Type B pancreatic cell (in vitro differentiated cells): ENCODE measurements at places on chromosomes 6 and 20. TPM values are rescaled to one million over a fixed set of nuclear protein-coding genes. Genes with fewer than 3 reads are reported as not detected.

GTSF1L gene
- total RNA-seq, result not detected in 2 replicates

MAPK13 gene
- 29.4 and 67.6 TPM in 2 replicates for total RNA-seq

PTGIS gene
- total RNA-seq, result 4.6 and 33.3 TPM in 2 replicates

ATP6V1G2 gene
- 1.6 and 5.9 TPM in 2 replicates for total RNA-seq

PTPRK gene
- 62.8 and 63.4 TPM in 2 replicates for total RNA-seq

IYD gene
- total RNA-seq, result 0.24 and 0.69 TPM in 2 replicates

GPSM3 gene
- total RNA-seq, result 0.48 and 3.3 TPM in 2 replicates

LY6G6F gene
- total RNA-seq, result not detected in 2 replicates

MOXD1 gene
- total RNA-seq, result 3.7 and 22.0 TPM in 2 replicates

HTR1E gene
- 0.39 and 0.52 TPM in 2 replicates for total RNA-seq

OOEP gene
- total RNA-seq, result not detected in 2 replicates

LY86 gene
- total RNA-seq, result not detected in 2 replicates

GRCh38 chr20:44502968-44503367 lies 18.9 kb downstream of the SERINC3 start:
- DNase-seq, result no peak

DNA sequence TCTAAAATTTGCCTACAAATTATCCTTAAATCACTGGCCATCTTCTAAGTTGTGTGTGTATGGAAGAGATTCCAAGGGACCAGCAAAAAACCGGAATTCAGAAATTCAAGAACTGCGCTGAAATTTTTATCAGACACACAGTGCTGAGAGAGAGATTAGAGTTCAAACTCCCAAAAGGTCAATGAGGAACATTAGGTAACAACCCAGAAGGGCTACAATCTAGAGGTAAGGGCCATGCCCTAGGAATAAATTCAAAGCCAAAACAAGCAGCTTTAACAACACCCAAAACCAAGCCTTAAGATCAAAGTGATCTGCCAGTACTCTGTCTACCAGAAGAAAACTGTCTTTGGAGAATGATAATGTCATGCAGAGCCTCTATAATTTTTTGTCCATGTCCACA lies 17.8 kb downstream of the SRSF12 start:
- no peak for DNase-seq

GRCh38 chr20:10470276-10470675 lies 35.2 kb downstream of the SLX4IP start:
- no peak for DNase-seq

- no peak for DNase-seq
Observed at GRCh38 chr6:94813806-94814205, 763.5 kb upstream of the MANEA start.

- DNase-seq, result no peak
Observed at GRCh38 chr20:40895182-40895581, 133.4 kb upstream of the TOP1 start.

DNA sequence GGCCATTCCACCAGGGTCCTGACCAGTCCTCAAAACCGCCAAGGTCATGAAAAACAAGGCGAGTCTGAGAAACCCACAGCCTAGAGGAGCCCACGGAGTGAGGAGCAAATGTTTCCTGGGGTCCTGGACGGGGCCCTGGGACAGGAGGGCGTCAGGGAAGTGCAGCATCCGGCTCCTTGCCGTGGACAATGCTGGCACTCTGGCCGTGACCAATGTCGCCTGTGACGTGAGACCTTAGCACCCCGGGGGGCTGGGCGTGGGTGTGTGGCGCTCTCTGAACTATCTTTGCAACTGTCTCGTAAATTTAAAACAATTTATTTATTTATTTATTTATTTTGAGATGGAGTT lies 34.1 kb upstream of the SLCO4A1 start:
- no peak for DNase-seq

DNA sequence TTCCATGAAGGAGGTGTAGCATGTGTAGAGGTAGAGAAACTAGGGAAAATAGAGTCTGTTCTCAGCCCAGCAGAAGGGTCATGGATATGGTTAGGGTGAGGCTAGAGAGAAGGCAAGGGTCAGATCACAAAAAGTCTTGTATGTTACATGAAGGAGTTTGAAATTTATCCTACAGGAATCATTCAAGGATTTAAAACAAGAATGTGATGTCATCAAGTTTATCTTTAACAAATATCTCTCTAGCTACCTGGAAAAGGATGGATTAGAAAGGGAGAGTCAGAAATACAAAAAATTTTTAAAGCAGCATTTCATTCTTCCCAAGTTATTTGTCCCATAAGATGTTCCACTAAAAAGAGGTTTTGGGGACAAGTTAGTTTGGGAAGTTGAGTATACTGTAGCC lies 4.4 kb upstream of the CHD6 start:
- no peak for DNase-seq

DNA sequence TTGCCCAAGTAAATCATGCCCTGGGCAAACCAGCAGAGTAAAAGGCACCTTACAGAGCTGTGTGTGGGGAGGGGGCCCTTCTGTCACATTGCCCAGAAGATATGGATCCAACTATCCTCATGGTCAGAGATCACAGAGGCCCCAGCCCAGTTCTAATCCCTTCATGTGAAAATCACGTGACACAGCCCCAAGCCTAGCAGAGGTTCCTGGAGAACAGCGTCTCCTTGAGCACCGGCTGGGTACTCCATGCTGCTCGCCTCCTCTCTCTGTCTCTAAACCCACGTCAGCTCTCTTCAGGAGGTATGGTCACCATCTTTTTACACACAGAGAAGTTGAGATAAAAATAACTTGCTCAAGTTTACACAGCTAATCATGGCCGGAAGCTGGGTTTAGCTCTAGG lies 230.2 kb downstream of the ANKRD60 start:
- no peak for DNase-seq

DNA sequence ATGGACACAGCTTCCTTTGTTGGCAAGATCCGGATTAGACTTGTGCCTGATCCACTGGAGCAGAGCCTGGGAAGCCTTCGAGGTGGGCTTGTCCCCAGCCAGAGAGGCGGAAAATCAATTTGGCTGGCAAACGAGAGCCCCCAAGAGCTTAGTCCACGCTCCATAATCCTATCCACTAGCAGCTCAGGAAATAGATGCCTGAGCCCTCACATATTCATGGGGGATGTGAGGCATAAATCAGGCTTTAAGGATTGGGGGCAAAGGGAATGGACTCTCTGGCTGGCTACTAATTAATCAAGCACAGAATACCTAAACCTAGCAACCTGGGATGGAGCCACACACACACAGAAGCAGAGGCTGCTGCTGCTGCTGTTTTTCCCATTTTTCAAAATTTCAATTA lies 137.9 kb downstream of the PKHD1 start:
- DNase-seq, result no peak

DNA sequence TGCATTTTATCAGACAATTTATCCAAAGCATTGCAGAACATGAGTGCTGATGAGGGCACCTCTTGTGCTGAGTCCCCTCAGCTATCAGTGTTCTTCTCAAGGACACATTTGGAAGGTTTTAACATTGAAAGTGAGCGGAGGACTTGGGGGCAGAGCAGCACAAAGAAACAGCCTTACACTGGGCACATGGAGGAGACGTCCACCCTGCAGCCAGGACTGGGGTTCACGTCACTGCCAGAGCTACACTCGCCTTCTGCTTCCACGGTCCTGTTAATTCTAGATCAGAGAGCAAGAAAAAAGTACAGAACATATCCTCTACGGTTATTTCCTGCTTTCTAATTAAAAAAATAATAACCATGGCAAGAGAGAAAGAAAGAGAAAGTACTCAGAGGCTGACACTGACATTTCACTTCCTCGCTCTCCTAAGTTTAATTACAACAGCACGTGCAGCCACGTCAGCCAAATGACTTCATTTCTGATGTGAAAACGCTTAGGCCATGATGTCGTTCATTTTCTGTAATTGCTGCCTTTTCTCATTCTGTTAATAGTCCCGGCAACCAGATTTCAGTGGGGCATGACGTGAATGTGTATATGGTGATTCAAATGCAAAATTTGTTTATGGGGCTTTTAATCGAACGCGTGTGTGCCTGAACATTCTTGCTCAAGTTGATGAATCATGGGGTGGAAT lies 5.1 kb downstream of the PRND start:
- DNase-seq, result no peak

- no peak for DNase-seq
Observed at GRCh38 chr6:142246960-142247359, 54.8 kb upstream of the ADGRG6 start.

DNA sequence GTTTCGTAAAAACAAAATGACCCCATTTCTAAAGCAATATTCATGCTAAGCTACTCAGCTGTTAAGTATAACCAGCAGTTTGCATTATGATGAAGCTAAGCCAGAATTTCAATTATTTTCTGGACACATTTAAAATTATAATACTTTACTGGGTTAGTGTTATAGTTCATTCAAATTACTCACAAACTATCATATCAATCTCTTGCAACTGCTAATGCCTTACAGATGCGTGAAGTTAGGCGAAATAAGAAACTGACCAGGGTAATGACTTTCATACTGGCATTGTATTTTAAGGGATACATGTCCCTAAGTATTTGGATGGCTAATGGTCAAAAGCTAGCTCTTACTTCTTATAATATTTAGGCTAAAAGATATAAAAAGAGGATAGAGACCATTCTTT lies 249.6 kb downstream of the TSHZ2 start:
- no peak for DNase-seq

GRCh38 chr6:169833258-169833794 lies 81.9 kb downstream of the ERMARD start:
- DNase-seq, result no peak

GRCh38 chr20:63062188-63063140 lies 55.7 kb upstream of the BHLHE23 start:
- no peak for DNase-seq

- DNase-seq, result no peak
Observed at GRCh38 chr20:48679599-48679998, 148.2 kb downstream of the PREX1 start.

DNA sequence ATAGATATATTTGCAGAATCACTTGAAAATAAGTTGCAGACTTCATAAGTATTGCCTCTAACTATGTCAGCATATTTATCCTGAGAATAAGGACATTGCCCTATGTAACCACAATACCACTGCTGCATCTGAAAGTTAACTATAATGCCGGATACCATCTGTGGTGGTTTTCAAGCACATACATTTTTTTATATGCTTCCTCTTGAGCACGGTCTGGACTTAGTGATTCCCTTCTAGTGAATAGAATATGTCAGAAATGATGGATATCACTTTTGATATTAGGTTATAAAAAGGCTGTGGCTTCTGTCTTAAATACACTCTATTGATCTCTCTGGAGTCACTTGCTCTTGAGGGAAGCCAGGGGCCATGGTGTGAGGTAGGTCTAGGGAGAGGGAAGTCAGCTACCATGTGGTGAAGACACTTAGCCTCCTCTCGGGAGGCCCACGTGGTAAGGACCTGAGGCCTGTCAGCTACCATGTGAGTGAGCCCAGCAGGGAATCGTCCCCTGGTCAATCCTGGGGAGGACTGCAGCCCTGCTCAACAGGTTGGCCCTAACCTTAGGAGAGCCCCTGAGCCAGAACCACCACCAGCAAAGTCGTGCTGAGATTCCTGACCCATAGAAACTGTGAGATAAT lies 57.5 kb downstream of the CCDC170 start:
- no peak for DNase-seq

- DNase-seq, result no peak
Observed at GRCh38 chr20:15512916-15513315, 1060.3 kb downstream of the KIF16B start.

DNA sequence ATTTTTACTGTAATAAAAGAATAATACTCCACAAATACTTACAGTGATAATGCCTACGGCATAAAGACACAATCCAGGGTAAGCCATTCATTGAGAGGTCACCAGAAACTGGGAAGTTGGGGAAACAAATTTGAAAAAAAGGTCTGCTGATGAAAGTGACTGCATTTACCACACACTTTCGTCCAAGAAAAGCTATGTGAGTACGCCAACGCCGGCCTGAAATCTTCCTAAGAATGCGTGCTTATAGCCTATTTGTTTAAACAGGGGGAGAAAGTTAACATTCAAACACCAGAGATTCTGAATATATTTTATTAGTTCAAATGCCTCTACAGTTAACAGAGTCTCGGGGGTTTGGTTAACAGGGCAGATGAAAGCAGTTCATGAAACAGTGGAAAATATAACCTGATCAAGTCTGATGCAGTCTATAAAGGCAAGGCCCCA lies 657 bp upstream of the LTV1 start:
- no peak for DNase-seq

GRCh38 chr20:36315545-36316351 lies 9.6 kb downstream of the DLGAP4 start:
- peak; percentile 62 for DNase-seq

GRCh38 chr6:135871296-135871695 lies 19.8 kb downstream of the PDE7B start:
- DNase-seq, result no peak

DNA sequence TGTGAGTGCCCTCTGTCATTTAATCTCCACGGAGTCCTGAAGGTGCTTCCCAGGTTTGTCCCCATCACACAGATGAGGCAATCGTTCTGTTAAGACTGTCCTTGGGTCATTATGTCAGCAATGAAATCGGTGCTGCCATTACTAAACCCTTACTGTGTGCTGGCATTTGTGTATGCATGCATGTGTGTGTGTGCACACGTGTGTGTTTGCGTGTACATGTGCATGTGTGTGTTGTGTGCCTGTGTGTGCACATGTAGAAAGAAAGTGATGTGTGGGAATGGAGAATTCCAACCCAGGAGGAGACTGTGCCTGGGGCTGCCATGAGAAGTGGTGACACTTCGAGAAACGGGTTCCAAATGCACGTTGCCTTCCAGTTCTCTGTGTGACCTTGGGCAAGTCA lies 110.3 kb downstream of the CDH26 start:
- no peak for DNase-seq

- DNase-seq, result no peak
Observed at GRCh38 chr6:64996301-64996700, 710.7 kb downstream of the EYS start.

DNA sequence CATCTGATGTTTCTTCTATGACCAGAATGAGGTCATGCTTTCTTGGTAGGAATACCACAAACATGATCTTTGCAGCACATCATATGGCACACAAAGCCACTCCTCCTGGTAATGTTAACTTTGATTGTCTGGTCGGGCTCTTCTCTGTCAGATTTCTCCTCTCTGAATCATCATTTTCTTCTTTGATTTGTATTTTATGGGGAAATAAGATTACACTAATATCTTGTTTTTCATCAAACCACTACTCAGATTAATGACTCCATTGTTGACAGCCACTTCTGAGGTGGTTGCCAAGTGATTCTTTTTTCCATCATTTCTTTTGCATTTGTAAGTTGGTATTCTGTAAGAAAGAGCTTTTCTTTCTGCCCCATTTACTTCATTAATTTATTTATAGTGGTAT lies 29.5 kb downstream of the TRMT11 start:
- no peak for DNase-seq

GRCh38 chr6:39328066-39328465 lies 5.6 kb upstream of the KCNK16 start:
- DNase-seq, result no peak

- no peak for DNase-seq
Observed at GRCh38 chr6:4032475-4032874, 46.5 kb downstream of the FAM217A start.

DNA sequence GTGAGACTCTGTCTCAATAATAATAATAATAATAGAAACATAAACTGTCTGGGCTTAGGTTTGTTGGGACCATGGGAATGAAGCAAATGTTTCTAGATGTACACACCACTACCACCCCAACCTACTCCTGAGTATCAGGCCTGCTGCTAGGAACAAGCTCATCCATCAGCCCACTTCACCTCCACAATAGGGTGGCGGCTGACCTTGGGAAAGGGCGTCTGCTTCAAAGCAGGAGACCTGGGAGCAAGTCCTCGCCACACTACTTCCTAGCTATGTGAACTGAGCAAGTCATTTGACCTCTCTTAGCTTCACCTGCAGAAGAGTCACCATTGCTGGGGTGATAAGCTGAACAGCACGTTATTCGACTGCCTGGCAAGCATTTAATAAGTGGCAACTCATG lies 3.1 kb upstream of the FOXP4 start:
- DNase-seq, result no peak

- DNase-seq, result no peak
Observed at GRCh38 chr6:162681447-162681846, 46.1 kb downstream of the PRKN start.
